ENCODE measurements at places on chromosomes 13 and 19.
A peak's percentile ranks its signal among the peaks of the same experiment; 100 is the strongest.

GRCh38 chr13:74142257-74142656 is 8.1 kb upstream of the KLF12 start:
- DNase-seq, result no peak

DNA sequence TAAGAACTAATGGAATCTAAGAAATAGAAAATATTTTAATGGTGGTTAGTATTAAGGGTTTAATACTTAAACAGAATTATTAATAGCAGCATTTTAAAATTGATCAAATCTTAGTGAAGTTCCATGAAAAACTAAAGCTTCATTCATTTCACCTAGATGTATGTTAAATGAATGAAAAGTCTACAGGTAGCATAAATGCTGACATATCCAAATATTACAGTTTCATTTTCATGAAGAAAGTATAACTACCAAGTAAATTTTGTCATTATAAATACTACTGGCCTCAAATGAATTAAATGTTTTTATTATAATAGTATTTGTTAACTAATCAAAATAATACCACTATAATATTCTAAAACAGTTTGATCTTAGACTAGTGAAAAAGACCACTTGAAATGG is 403.3 kb downstream of the LIG4 start:
- no peak for DNase-seq

DNA sequence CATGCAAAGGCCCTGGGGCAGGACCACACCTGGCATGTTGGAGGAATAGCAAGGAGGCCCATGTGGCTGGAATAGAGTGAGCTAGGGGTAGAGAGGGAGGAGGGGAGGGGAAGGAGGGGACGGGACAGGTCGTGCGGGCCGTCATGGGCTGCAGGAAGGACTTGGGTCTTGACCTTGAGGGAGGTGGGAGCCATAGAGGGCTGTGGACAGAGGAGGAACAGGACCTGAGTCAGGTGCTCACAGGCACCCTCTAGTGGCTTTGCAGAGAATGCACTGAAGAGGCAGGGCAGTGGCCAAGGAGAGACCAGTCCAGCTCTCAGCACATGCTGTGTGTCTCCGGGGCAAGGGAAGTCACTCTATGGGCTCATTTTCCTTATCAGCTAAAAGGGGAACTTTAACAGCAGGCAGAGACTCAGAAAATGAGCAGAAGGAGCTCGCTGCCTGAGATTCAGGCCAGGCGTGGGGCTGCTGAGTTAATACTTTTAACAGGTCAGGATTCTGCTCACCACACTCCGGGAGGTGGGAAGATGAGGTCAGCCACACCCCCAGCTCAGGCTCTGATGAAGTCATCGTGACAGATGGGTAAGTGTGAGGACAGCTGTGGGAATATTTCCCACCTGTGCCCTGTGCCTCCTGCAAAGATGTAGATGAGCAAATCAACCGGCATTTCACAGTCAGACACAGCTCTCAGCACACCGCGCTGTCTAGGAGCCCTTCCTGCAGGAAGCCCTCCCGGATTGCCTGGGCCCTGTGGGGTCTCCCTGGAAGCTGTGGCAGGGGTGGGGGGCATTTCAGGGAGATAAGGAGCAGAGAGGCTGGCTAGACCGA is 6.0 kb upstream of the TNFAIP8L1 start:
- DNase-seq, result peak; percentile 61

- no peak for DNase-seq
These were observed 118.5 kb downstream of the ABCC4 start for GRCh38 chr13:95182570-95183265.

- DNase-seq, result no peak
These were observed 73.3 kb downstream of the FGF9 start for GRCh38 chr13:21744149-21744548.

DNA sequence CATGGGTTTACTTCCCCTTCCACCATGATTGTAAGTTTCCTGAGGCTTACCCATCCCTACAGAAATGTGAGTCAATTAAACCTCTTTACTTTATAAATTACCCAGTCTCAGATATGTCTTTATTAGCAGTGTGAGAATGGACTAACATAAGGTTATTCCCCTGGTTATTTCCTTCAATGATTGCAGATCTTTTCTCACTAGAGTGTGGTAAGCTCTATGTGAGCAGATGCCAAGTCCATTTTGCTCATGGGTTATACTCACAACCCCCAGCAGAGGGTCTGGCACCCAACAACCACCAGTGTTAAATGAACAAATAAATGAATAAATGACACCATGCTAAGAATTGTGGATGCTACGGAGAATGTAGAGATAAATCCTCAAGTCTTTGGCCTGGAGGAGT is 472.8 kb downstream of the LIG4 start:
- no peak for DNase-seq

DNA sequence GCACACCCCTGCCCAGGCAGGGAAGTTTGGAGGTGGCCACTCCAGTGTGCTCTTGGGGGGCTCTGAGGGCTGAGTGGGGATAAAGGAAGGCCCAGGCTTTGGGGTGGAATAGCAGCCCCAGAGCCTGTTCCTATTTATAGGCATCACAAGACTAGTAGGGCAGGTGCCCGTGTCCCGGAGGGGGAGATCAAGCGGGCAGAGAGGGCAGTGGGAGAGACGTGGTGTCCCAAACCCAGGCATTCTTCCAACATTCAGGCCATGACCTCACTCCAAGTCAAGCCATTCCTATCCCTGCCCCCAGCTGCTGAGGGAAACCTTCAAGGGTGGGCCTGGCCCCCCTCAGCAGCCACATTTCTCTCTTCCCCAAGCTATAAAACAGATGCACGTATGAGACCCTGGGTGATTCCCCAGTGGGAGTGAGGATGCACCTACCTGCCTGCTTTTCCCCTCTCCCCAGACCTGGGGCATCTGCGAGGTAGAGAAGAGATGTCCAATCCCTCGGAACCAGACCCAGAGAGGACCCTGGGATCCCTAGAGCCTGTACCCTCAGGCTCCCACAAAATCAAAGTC is 3.9 kb downstream of the WIZ start:
- DNase-seq, result no peak

DNA sequence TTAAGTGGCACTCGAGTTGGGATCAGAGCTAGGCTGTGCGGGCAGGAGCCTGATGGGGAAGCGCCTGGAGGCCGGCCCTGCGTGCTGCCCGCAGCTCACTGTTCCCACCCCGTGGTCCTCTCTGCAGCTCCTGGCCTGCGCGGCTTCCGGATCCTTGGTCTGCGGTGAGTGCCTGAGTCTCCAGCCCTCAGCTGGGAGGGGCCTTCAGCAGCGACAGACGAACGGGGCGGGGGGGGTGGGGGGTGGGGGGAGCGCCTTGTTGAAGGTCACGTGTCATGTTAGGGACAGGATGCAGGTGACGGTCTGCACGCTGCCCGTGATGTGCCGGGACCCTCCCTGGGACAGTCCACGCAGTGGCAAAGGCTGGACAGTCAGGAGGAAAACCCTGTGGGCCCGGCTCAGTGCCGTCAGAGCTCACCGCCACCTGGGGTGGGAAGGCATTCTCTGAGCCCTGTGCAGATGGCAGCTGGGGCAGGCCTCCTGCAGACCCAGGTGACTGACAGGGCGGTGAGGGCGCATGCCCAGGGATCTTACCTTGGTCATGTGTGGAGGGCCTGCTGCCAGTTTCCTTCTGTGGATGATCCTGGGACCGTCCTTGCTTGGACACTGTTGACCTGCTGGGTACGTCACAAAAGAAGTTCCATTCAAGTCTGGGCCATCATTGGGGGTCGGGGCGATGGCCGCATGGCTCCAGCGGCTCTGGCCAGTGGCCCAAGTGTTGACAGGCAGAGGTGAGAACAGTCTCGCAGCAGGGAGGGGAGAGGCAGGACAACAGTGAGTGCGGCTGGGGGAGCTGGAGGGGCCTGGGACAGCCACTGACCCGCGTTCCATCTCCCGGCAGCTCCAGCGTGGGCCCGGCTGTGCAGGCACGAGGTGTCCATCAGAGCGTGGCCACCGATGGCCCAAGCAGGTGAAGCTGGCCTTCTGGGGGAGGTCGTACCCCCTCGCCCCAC is 4.3 kb downstream of the NDUFS7 start:
- DNase-seq, result no peak

All from transverse colon (tissue), 4 donors.